ENCODE measurements at places on chromosomes 6 and 20. TPM values are rescaled to one million over a fixed set of nuclear protein-coding genes. Genes with fewer than 3 reads are reported as not detected.

Gene WRNIP1
- 48.7 TPM for total RNA-seq

Gene DNAH8
- total RNA-seq, result 0.15 TPM

Gene MAFB
- 0.40 TPM for total RNA-seq

Gene HLA-DOB
- 2.7 TPM for total RNA-seq

Gene FNDC1
- not detected for total RNA-seq

DNA sequence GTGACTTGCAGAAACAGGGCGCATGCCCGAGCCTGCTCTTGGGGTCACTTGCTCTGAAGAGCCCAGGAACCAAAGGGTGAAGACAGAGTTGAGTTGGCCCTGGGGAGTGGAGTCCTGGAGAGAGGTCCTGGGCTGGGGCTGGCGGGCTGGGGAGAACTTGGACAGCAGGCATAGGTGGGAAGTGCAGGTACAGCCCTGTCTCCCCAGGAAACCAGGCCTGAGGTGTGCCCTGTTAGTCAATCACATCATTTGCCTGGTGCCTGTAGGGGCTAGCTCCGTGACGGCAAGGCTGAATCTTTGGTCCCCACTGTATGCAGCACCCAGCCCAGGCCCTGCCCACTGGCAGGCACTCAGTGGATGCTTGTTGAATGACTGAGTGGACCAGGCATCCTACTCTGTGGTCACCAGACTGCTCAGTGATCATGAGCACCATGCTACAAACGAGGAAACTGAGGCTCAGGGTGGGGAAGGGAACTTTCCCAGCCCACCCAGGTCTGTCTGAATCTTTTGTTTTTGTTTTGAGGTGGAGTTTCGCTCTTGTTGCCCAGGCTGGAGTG lies 15.6 kb upstream of the NOL4L start:
- DNase-seq, result no peak

- DNase-seq, result no peak
Observed at GRCh38 chr20:57708694-57709673, 831 bp downstream of the PMEPA1 start.

GRCh38 chr20:35511814-35512420 lies 17.5 kb downstream of the C20orf173 start:
- no peak for DNase-seq

- DNase-seq, result no peak
Observed at GRCh38 chr20:31746068-31746878, 7.2 kb downstream of the TPX2 start.

DNA sequence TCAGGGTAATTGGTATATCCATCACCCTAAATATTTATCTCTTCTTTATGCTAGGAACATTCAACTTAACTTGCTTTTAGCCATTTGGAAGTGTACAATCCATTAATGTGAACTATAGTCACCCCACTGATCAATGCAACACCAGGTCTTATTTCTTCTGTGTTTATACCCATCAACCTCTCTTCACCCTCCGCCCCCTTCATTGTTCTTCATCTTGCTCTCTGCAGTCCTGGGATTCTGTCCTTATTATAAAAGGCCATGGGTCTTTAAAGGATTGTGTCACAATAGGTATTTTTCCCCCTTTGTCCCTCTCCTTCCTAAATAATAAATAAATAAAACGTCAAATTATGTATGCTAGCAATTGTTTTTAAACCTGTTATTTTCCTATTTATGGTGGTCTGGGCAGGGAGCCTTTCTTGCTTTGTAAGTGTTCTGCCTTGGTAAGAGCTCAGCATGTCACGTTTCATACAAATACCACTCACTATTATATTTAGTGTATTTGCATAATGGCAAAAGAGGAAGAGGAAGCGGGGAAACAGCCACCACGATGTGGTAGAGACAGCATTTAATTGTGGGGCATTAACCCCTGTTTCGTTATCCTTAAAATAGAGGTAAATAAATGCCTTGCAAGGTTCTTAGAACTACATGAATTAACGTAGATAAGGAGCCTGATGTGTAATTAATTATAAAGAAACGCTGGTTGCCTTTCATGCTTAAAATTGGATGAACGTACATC lies 1.9 kb downstream of the ABRACL start:
- peak; percentile 79 for DNase-seq

DNA sequence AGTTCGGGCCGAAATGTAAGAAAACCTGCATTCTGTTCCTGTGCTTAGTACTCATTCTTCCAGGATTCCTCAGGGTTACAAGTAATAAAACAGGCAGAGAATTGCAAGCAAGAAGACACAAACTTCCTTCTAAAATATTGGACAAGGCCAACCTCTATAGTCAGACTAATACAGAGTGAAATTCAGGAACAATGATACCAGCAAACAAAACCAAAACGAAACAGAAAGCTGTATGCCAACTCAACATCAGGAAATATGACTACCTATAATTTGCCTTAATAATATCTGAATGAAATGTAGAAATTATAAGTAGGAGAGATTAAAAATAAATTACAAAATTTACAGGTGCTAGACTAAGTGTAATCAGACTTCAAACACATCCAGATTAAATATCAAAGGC lies 238.8 kb downstream of the HIVEP2 start:
- no peak for DNase-seq

DNA sequence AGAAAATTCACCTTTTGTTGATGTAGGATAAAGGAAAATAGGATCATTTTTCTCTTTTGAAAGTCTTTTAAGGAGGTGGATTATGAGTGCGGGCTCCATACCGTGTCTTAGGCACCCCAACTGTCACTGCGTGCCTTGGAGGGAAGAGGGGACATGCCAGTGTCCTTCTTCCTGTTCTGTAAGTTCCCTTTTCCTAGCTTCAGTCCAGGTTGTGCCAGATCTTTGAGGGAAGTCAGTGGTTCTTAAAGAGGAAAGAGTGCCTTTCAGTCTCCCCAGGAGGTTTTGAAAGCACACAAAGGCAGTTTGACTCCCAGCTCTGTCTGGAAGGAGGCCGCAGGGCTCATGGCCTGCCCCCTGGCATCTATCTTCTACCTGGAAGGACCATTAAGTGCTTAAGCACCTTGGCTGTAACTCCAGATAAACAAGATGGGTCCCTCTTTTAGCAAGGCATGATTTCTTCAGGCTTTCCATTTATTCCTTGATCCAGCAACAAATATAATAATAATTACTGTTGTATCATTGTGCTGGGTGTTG lies 13.0 kb downstream of the EFCAB8 start:
- DNase-seq, result no peak

GRCh38 chr20:7426890-7427496 lies 513.3 kb downstream of the HAO1 start:
- no peak for DNase-seq

DNA sequence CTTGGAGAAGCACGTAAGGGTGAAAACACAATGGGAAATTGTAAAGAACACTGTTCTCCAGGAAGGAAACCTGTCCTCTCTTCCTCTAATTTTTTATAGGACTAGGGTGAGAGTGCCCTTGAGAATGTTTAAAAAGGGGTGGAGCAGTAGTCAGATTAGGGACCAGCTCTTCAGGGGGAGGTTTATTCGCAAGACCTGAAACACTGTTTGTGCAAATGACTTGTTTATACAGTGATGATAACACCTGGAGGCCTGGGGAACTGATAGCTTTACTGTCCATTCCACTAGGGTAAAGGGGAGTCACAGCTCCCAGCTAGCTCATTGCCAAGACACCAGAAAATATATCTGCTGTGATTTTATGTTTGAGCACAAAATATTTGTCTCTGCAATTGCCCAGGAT lies 8.1 kb upstream of the FUT9 start:
- DNase-seq, result no peak

- DNase-seq, result no peak
Observed at GRCh38 chr6:43807228-43808061, 37.4 kb downstream of the VEGFA start.

- DNase-seq, result no peak
Observed at GRCh38 chr6:109790131-109790530, 99.0 kb downstream of the FIG4 start.

All from activated CD8-positive, alpha-beta memory T cell treated with anti-CD3 and anti-CD28 coated beads, Interleukin-2, amount 10 ng/mL, durations not matched to agents 7 days and 5 days (primary cell).